ENCODE measurements at places on chromosomes 1 and 21.

DNA sequence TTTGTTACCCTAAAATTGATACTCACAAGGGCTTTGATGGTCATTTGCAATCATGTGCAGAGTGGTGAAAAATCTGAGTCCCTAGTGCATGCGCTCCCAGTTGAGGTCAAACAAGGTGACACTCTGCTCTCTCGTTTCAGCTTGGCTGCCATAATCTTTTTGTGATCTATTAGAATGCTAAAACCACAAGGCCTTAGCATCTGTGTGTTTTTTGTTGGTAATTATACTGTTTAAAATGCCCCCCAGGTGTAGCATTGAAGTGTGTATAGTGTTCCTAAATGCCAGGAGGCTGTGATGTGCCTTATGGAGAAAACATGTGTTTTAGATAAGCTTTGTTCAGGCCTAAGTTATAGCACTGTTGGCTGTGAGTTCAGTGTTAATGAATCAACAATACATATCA, 89.3 kb downstream of the PLD5 start:
- no peak for DNase-seq
- H3K36me3 ChIP-seq = no peaks in the 10 kb centered on the region
- no peaks in the 10 kb centered on the region for H3K27me3 ChIP-seq
- no peak overlapping the region for H3K27ac ChIP-seq
- H3K4me3 ChIP-seq = no peak overlapping the region
- no peaks in the 10 kb centered on the region for H3K4me1 ChIP-seq

DNA sequence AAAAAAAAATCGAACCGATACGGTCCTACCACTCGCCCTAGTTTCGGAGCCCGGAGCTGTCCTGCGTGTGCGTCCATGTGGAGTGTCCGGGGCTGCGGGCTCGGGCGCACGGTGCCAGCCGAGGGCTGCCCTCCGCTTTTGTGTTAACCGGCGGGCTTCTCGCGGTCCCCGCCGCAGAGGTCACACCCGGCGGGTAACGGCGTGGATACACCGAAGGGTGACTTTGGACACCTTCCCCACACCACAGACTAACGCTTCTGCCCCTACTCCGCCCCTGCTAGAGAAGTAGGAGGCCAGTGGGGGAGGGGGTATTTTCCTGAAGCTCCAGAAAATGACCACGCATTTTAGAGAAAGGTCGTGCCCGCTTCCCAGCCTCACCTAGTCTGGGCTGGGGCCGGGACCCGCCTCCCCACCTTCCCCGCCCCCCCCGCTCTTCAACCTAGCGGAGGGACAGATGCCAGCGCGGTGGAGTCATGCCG, 609 bp upstream of the ATF3 start:
- H3K27ac ChIP-seq = peak overlapping the region; percentile 96
- peaks cover 11% of the 10 kb centered on the region for H3K36me3 ChIP-seq
- peaks cover 41% of the 10 kb centered on the region for H3K27me3 ChIP-seq
- peaks cover 47% of the 10 kb centered on the region for H3K4me1 ChIP-seq
- DNase-seq = no peak
- H3K4me3 ChIP-seq = peak overlapping the region; percentile 90

DNA sequence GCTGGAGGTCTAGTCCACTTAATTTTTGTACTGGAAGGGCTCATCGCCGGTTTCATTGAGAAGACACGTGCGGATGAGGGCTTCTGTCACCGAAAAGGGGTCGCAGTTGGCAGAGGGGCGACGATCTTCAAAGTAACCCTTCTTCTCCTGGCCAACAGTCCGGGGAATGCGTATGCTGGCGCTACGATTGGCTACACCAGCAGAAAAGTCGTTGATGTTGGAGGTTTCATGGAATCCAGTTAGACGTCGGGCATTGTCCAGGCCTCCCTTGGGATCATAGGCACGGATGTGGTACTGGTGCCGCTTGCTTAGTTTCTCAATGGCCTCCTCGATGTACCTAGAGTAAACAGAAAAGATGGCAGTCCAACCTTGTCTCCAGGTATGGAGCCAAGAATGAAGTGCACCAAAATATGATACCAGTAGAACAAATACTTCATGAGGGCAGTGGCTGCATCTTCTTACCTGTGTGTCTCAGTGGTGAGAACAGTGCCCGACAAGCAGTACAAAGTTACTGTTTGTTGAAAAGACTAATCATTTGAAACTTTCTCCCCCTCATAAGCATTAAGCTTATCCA, 7.1 kb downstream of the GLUL start:
- DNase-seq = no peak
- peaks cover 23% of the 10 kb centered on the region for H3K4me1 ChIP-seq
- H3K36me3 ChIP-seq = peaks cover 68% of the 10 kb centered on the region
- H3K27ac ChIP-seq = no peak overlapping the region
- no peak overlapping the region for H3K4me3 ChIP-seq
- no peaks in the 10 kb centered on the region for H3K27me3 ChIP-seq

DNA sequence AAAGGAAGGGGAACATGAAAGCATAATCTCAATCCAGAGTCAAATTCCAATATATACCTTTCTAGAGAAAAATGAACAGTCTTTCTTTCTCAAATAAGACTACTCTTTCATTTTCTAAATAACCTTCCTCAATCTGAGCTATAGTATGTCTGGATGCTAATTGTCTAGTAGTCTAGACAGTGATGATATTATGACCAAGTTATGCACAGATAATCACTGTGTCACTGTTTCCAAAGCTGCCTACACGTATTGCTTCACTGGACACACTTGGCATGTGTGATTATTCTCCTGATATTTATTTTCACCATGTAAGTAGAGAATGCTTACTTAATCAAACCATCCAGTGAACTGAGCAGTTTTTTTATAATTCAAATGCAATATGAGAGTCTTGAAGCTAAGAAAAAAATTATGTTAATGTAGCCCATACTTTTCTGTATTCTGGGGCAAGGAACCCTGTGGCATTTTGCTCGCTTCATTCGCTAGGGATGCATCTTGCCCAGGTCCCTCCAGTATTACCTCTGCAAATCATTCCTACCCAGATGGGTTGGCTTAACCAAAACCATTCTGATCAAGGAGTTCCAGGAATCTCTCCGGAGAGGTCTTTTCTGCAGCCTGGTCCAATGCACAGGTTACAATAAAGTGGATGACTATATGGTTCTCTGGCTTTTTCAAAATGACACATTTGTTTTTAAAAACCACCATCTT, 303.1 kb upstream of the RUNX1 start:
- H3K36me3 ChIP-seq = no peaks in the 10 kb centered on the region
- H3K4me3 ChIP-seq = no peak overlapping the region
- peaks cover 31% of the 10 kb centered on the region for H3K4me1 ChIP-seq

- no peak for DNase-seq
- no peak overlapping the region for H3K4me3 ChIP-seq
- peaks cover 3% of the 10 kb centered on the region for H3K27me3 ChIP-seq
- peaks cover 11% of the 10 kb centered on the region for H3K4me1 ChIP-seq
- H3K36me3 ChIP-seq = no peaks in the 10 kb centered on the region
Measured at GRCh38 chr1:183810121-183810520, 5.2 kb downstream of the RGL1 start.

DNA sequence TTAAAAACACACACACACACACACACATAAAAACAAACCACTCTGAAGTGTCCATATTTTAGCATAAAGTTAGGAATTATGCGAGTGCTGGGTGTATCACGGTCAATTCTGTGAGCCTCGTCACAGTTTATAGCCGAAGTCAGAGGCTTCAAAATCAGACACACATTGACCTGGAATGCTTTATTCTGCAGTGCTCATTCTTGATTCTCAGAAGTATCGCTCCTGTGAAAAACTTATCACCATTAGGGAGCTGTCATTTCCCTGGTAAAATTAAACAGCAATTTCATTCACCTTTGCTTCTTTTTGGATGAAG, 8.7 kb upstream of the IRF2BP2 start:
- H3K36me3 ChIP-seq = no peaks in the 10 kb centered on the region
- H3K4me3 ChIP-seq = no peak overlapping the region
- no peaks in the 10 kb centered on the region for H3K27me3 ChIP-seq
- peaks cover 19% of the 10 kb centered on the region for H3K4me1 ChIP-seq
- no peak for DNase-seq
